ENCODE measurements at places on chromosomes 2 and 18.

DNA sequence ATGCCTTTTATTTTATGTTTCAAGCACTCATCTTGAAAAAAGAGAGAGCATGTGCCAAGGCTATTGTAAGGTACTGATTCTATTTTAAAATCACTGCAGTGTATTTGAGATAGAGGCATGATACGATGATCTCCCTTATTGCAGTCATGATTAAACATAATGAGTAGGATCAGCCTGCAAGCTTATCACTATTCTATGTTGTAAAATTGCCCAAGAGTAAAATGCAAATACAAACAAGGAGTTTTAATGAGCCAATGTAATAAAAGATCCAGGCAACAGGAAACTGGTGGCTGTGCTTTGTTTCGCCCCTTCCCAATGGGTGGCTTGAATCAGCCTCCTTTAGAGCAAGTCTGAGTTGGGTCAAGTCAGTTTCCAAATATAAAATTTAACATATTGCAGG, 116.4 kb upstream of the RBMS1 start:
- DNase-seq, result no peak

GRCh38 chr18:76429262-76430126, 65.5 kb downstream of the ZNF516 start:
- no peak for DNase-seq

GRCh38 chr2:105872142-105872728, 127.5 kb downstream of the NCK2 start:
- no peak for DNase-seq

GRCh38 chr2:238714038-238714528, 133.8 kb upstream of the TWIST2 start:
- no peak for DNase-seq

DNA sequence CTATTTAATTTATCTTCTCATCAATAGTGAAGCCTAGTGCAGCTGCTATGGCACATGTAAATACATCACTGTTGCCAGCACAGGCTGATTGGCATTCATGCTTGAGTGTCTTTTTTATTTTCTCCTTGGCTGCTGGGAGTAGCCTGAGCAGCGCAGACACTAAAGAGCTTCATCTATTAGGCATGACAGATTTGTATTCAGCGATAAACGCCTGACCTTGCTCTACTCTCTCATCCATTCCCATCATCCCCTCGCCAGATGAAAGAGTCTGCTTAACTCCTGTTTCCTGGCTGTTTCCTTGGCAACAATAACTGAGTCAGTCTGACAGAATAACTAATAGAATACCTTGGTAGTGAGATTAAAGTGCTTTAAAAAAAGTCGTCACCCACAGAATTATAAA, 753.6 kb downstream of the DCC start:
- DNase-seq, result no peak

GRCh38 chr2:113230531-113230930, 48.2 kb downstream of the PAX8 start:
- no peak for DNase-seq

- no peak for DNase-seq
These were observed 487.2 kb downstream of the DCDC2C start for GRCh38 chr2:4190548-4190947.

GRCh38 chr2:222393733-222394267, 30.5 kb upstream of the SGPP2 start:
- DNase-seq, result no peak

- peak; percentile 42 for DNase-seq
These were observed 1.2 kb downstream of the MYL12A start for GRCh38 chr18:3248658-3249359.

GRCh38 chr2:53211201-53211774, 556.3 kb upstream of the CHAC2 start:
- no peak for DNase-seq

DNA sequence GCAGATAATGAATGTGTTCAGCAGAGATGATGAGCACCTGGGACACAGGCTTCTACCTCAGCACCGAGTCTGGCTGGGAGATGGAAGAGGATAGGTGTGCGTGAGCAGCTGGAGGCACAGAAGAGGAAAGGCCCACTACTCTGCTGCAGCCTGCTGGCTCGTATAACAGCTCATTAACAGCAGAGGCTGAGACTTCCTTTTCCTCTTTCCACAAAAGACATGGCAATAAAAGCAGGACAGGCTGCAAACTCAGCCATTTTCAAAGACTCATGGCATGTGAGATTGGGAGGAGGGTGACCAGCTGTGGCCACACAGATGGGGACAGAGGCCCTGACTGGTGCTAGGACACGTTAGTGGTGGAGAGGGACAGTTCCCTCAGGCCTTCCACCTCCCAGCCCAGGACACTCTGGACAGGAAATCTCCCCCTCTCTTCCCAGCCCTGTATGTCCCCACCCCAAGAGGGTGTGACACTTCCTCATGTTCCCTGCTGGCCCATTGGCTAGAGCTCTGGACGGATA, 60.3 kb downstream of the CACNB4 start:
- no peak for DNase-seq

DNA sequence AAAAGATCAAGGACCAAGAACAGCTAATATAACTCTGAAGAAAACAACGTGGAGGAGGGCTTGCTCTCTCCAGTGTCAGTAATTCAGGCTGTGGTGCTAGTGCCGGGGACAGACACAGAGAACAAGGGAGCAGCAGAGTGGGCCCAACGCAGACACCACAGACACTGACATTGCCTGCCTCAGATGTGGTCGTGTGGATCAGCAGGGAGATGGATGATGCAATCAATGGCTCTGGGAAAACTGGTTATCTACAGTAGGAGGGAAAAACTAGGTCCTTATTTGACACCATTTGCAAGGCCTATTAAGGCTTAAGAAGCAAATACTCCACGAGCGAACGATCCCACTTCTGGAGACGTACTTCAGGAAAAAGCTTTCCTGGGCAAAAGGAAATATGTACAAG, 36.1 kb downstream of the HDLBP start:
- no peak for DNase-seq

DNA sequence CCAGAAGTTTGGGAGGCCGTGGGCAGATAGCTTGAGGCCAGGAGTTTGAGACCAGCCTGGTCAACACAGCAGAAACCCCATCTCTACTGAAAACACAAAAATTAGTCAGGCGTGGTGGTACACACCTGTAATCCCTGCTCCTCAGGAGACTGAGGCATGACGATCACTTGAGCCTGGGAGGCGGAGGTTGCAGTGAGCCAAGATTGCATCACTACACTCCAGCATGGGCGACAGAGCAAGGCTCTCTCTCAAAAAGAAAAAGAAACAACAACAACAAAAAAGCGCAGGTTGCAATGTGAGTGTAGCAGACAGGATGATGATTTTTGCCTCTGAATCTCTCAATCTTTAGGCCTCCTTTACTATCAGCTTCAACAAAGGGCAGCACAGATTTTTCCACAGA, 2.7 kb upstream of the USP14 start:
- DNase-seq, result no peak

GRCh38 chr2:66435549-66435875, 587 bp downstream of the MEIS1 start:
- DNase-seq, result no peak

DNA sequence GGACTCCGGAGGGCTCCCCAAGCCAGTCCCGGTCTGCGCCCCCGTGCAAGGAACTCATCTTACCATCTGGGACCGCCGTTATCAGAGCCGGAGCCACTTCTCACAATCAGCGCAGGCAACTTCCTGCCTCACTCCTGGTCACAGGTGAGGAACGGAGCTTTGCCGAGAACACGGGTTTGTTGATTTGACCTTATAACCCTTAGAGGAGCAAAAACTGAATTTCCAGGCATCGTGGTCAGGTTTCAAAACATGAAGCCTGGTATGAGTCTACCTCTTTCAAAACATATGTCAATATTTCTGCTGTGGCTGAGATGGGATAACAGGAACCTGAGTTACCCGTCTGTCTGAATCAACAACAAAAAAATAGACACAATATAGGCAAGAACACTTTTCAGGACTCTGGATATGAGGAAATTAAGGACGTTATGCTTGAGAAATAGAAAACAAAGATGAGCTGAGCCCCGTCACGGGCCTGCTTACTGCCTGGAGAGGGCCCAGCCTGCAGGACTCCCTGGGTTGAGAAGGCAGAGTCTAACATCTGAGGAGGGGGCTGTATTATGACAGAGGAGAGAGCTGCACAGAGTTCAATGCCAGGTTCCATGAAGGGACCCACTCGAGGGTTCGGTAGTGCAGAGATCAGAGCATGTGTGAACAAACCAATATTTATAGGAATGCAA, 148.7 kb downstream of the NDUFA10 start:
- DNase-seq, result no peak

GRCh38 chr2:20143263-20143662, 81.7 kb downstream of the SDC1 start:
- DNase-seq, result no peak

DNA sequence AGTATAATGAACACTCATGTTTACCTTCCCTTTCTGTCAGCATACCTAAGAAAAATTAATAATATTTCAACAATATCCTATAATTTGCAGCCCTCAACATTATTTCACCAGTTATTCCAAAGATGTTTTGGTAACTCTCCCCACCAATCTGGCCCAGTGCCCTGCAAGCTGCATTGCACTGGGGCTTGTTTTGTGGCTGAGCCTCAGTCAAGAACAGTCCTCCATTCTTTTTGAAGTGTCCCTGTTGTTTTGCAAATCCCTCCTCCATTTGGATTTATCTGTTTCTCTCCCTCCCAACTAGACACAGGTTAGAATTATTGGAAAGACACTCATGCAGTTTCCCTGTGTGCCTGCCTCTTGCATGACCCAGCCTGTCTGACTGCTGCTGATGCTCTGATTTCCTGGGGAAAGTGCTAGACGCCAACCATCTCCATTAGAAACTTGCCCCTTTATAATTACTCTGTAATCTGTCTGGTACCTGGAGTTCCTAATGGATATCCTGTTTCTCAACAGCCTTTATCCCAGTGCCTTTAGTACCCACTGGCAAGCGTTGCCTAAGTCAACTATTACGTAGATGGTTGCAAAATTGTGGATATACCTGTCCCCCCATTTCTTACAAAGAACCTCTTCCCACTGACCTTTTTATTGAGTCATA, 60.2 kb downstream of the EIF5B start:
- no peak for DNase-seq

GRCh38 chr2:164187121-164187520, 434.2 kb downstream of the GRB14 start:
- DNase-seq, result no peak

DNA sequence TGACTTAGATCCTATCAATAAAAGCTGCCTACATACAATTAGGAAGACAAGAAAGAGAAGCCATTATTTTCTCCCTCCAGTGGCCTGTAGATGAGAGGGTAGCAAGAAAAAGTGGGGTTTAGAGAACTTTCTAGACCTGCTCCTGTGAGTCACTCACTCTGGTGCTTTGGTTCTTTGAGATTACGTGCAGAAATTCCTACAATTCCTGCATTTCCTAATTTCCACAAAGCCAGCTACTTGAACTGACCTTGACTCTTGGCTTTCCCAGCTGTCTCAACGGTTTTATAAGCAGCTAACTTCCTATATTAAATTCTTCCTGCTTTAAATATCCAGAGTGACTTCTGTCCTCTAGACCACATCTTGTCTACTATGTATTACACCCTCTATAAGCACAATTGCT, 899.5 kb upstream of the KLHL29 start:
- no peak for DNase-seq

DNA sequence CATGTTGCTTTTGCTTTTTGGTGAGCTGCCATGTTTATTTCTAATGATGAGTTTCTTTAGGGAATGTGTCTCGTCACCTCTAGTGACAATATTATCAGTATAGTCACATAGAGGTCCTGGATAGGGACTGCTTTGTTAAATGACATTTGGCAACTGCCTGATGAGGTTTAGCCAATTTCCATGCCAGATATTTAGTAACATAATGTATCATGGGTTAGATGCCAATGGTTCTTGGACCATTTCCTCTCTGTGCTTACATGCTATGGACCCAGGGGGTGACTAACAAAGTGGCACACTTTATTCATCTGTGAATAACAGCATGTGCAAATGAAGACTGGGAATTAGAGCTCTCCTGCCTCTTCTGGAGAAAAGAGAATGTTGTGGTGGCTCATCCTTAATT, 56.2 kb upstream of the RAB27B start:
- no peak for DNase-seq
